ENCODE measurements at places on chromosomes 13 and 19. TPM values are rescaled to one million over a fixed set of nuclear protein-coding genes. Genes with fewer than 3 reads are reported as not detected.
A peak's percentile ranks its signal among the peaks of the same experiment; 100 is the strongest.

- no peak for DNase-seq
Measured at GRCh38 chr13:50340551-50341287, 325.5 kb downstream of the KCNRG start.

- no peak for DNase-seq
Measured at GRCh38 chr13:111645198-111645597, 324.8 kb downstream of the TEX29 start.

- DNase-seq = no peak
Measured at GRCh38 chr19:48873476-48874302, 1.5 kb downstream of the PPP1R15A start.

GRCh38 chr19:36028313-36029041 is 4.2 kb downstream of the CLIP3 start:
- no peak for DNase-seq

- no peak for DNase-seq
Measured at GRCh38 chr19:51716925-51717324, 6.9 kb downstream of the HAS1 start.

DNA sequence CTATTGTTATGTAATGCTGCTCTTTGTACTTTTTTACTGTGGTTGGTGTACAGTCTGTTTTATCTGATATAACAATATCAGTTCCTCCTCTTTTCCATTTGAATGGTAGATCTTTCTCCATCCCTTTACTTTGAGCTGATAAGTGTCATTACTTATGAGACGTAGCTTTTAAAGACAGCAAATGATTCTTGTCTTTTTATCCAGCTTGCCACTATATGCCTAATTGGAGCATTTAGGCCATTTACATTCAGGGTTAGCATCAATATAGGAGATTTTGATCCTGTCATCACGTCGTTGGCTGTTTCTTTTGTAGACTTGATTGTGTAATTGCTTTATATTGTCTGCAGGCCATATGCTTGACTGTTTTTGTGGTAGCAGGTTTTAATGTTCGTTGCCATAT is 894.2 kb upstream of the ATXN8OS start:
- DNase-seq = no peak

DNA sequence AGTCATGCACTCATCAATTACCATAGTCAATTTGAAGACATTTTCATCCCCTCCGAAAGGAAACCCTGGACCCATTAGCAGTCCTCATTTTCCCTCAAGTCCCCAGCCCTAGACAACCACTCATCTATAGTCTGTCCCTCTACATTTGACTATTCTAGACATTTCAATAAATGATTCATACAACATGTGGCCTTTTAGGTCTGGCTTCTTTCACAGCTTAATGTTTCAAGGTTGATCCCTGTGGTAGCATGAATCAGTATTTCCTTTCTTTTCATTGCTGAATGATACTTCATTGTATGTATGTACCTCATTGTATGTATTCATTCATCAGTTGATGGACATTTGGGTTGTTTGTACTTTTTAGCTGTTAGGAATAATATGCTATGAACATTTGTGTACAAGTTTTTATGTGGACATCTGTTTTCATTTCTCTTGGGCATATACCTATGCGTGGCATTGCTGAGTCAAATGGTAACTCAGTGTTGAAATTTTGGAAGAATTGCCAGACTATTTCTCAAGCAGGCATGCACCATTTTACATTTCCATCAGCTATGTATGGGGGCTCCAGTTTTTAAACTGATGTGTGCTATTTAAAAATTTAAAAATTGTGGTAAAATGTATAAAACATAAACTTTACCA is 18.4 kb downstream of the SPATA13 start:
- DNase-seq = peak; percentile 63

DNA sequence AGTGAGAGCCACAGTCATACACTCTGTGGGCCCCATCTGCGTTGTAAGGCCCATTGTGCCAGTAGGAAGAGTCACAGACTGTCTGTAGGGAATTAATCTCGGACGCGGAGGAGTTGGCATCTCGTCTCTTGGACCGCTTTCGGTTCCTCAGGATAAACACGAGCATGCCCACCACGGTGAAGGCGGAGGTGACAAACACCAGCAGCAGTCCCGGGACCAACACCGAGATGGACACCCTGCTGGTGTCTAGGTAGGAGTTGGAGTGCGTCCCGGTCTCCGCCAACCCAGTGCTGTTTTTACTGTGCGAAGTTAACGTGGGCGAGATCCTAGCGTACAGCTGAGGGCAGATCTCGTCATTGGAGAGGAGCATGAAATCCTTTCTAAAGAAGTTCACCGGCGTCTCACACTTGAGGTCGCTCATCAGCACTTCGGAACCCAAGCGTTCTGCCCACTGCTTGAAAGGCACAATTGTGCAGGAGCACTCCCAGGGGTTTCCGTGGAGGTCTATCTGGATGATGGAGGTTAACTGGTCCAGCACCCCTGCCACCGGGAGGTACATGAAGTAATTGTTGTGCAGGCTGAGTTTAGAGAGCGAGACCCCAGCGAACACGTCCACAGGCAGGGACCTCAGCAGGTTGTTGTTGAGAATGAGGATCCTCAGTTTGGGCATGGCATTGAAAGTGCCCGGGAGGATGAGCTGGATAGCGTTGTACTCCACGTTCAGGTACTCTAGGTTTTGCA is 2.7 kb downstream of the SLITRK1 start:
- DNase-seq = no peak

GRCh38 chr19:16043156-16043757 is 33.0 kb upstream of the TPM4 start:
- no peak for DNase-seq

- DNase-seq = no peak
Measured at GRCh38 chr19:35908010-35908441, at the start of gene TYROBP. Gene TYROBP (minus strand): TSS chr19:35908295. CDS start chr19:35908228, 67 bp downstream.

DNA sequence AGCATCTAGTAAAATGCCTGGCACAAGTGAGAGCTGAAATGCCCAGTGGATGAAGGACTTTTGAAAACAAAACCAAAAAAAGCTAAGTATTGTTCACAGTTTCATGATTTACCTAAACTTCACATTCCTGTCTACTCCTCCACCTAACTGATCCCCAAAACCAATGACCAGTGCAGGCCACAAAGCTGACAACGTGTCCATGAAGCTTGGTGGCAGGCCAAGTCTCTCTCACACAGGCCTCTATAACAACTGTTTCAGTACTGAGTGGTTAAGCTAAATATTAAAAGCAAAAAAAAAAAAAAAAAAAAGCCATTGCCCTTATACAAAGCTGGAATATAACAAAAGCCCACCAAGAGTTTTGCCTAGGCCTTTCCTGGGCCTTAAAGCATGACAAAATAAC is 36.4 kb downstream of the STK24 start:
- DNase-seq = no peak

GRCh38 chr13:33757713-33758112 is 60.2 kb upstream of the RFC3 start:
- DNase-seq = no peak

DNA sequence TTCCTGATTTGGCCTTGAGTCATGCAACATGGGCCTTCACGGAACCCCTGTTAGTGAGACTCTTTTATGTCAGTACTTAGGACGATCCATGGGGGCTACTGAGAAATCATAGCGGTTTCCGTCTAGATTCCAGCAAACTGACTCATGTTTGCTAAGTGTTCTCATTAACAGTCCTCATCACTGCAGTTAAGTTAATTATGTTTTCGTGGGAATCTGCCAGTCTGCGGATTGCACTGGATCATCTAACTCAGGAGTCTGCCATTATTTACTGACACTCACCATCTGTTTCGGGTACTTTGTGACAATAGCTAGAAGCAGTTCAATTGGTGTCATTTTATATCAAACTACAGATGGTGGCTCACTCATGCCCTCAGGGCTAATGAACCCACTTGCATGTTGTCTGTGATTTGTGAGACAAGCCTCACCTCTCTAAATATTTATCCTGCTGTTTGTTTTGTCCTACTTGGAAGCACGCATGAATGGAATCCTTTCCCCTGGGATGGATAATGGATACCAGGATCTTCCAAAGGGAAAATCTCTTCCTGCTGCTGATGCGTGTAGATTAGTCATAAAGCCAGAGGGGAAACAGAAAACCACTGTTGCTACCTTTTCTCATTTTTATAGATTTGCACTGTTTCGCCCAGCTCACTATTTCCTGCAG is 61.8 kb downstream of the RAB20 start:
- DNase-seq = no peak

DNA sequence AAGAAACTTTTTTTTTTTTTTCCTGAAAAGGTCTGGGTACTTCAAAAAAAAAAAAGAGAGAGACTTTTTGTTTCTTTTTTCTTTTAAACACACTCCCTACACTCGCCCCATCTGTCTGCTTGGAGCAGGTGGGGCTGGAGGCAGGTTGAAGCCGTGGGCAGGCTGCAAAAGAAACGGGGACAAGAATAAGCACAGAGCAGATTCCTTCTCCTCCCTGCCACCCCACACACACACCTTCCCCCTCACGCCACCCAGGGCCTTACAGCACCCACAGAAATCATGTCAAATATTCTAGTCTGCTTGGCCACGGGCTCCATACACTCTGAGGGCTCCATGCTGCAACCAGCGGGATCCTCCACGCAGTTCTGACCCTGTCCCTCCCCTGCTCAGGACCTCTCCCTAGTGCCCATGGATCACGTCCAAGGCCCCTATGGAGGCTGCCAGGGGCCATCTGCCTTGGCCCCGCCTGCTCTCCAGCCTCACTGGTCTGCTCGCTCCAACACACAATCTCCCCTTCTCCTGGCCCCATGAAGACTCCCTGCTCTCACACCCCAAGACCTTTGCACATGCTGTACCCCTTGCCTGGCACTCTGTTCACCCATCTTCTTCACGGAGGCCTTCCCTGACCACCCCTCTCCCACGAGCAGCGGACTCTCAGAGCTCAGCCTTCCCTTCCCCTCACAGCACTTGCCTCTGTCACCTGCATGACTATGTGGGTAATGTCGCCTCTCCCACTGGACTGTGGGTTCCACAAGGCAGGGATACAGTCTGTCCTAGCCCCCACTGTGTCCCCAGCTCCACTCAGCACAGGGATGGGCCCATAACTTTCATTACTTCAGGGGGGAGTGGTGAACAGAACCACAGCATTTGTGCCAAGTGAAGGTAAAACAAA is 11.4 kb downstream of the AKT2 start:
- DNase-seq = no peak

GRCh38 chr13:26557051-26557392 is 461 bp upstream of the WASF3 start:
- no peak for DNase-seq

DNA sequence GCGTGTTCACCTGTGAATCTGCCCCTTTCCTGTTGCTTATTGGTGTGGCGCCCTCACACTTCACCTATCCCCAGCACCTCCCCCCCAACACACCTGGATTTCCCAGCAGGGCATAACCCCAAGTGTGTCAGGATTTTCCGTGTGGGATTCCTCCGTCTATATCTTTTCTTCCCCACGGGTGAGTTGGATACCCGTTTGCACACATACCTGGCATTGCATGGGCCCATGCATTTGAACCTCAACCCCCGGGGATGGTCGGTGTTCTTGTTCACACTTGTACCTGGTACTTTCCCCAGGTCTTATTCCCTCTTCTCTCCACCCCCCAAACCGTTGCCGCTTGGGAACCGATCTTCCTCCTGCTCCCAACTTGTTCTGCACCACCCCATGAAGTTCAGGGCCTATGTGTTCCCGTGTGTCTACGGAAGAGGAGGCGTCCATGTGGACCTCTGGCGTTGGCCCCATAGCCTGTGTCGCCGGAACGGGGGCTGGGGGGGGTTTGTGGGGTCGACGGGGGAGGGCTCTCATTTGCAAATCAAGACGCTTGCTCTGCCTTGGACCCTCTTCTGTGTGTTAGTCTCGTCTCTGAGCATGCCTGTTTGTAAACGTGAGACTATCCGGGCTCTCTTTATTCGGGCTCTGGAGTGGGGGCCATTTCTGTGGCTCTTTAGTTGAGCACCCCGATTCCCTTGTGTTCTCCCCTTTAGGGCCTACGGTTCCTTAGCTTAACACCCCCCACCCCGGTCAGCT is 1.7 kb downstream of the PRR12 start:
- DNase-seq = no peak

- DNase-seq = no peak
Measured at GRCh38 chr19:54094426-54095000, 6.1 kb downstream of the OSCAR start.

Gene FLT3
- 0.03 TPM for polyA plus RNA-seq

Gene ZNF91
- 8.7 TPM for polyA plus RNA-seq

Gene CCDC70
- not detected for polyA plus RNA-seq

Gene GRIN2D
- polyA plus RNA-seq = 0.59 TPM

Gene CASP14
- polyA plus RNA-seq = not detected

Gene LILRB3
- polyA plus RNA-seq = not detected

Gene ADGRE3
- polyA plus RNA-seq = not detected

Gene KLK4
- polyA plus RNA-seq = not detected

Gene TMEM255B
- 120 TPM for polyA plus RNA-seq

Gene KASH5
- not detected for polyA plus RNA-seq

Data from endothelial cell of umbilical vein (primary cell).